GM23338 (cell line): ENCODE measurements at places on chromosomes 16 and 17.

DNA sequence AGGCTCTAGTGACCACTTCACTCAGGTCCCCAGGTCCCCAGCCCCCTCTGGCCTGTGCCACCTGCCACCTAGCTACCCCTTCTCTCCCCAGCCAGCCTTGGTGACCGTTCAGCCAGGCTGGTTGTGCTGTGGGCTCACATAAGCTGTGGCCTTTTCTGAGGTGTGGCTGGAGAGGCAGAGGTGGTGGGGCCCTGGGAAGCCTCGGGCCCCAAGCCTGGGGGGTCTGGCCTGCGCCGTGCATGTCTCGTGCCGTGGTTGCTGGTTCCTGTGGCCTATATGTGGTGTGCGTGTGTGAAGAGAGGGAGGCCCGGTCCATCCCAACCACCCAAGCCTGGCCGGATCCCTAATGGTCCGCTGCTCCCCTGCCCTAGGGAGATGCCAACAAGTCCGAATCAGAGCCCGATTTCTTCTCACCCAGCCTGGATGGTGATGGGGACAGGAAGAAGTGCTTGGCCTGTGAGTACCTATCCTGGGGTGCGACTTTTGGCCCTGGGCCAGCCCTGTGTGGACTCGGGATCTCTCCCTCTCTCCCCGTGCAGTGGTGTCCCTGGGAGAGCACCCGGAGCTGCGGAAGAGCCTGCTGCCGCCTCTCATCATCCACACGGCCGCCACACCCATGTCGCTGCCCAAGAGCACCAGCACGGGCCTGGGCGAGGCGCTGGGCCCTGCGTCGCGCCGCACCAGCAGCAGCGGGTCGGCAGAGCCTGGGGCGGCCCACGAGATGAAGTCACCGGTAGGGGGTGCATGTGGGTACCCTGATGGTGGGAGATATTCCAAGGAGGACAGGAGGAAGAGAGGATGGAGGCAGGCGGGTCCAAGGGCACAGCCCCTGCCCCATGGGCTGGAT lies 35.9 kb downstream of the CACNA1G start:
- H3K4me3 ChIP-seq = no peak overlapping the region
- no peaks in the 10 kb centered on the region for H3K36me3 ChIP-seq
- H3K27me3 ChIP-seq = no peaks in the 10 kb centered on the region
- peaks cover 6% of the 10 kb centered on the region; the same call in 1 of the 2 replicates for H3K4me1 ChIP-seq

DNA sequence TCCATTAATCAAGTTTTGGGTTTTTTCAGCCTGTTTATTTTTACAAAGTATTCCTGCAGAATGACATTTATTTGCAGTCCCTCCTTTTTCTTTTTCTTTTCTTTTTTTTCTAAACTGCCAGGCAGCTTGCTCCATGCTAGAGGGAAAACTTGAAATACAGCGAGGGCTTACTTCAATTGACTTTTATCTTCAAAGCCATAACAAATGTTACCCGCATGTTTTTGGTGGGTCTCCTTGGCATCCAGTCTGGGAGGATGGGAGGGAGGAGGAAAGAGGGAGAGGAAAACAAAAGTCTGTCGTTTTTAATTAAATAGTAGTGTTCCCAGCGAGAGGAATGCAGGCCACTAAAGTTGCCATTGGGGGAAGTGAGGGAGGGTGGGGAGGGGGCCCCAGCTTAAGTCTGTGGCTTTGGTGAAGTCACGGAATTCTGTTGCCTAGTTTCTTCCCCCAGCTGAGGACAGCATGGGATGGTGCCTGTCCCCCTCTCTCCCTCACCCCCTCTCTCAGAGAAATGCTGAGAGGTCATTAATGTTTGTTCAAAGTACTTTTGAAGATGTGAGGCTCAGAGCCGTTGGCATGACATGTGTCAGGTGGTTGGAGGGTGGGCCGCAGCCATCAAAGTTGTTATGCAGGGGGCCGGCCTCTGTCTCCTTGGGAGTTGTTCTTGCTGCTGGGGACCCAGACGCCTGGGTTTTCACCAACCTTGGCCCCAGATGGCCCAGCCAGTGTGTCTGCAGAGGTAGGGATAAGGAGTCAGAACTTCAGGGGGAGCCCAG lies 2.9 kb downstream of the NKD1 start:
- no peak overlapping the region for H3K4me3 ChIP-seq
- no peaks in the 10 kb centered on the region for H3K4me1 ChIP-seq
- H3K36me3 ChIP-seq = no peaks in the 10 kb centered on the region
- peak; percentile 17 for DNase-seq
- peaks cover 43% of the 10 kb centered on the region for H3K27me3 ChIP-seq

DNA sequence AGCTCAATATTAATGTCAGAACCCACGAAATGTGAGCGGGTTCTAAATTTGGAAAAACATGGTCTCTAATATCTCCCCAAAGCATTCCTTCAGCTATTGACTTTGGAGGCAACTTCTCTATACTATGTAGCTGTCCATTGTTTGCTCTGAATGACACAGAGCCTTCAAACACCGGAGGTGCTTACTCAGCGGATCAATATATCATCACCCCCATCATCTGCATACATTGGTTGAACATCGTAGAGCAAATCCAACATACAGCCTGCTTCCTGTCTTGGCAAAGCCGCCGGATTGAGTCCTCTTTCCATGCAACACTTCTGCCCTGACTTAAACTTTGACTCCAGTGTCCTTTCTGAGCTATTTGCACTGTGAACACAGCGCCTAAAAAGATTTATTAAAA lies 61.3 kb downstream of the C17orf67 start:
- no peak overlapping the region for H3K4me3 ChIP-seq
- no peak overlapping the region for H3K27ac ChIP-seq
- no peak for DNase-seq

GRCh38 chr16:14232106-14232864 lies 161.2 kb downstream of the MRTFB start:
- H3K27me3 ChIP-seq = no peaks in the 10 kb centered on the region
- DNase-seq = no peak
- no peaks in the 10 kb centered on the region; the same call in 1 of the 2 replicates for H3K36me3 ChIP-seq
- H3K27ac ChIP-seq = no peak overlapping the region

DNA sequence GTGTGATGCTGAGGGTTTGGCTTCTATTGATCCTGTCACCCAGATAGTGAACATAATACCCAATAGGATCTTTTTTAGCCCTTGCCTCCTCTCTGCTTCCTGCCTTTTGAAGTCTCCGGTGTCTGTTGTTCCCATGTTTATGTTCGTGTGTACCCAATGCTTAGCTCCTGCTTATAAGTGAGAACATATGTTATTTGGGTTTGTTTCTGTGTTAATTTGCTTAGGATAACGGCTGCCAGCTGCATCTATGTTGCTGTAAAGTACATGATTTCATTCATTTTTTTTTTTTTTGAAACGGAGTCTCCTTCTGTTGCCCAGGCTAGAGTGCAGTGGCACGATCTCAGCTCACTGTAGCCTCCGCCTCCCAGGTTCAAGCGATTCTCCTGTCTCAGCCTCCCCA lies 23.0 kb downstream of the DUS2 start:
- DNase-seq = no peak
- H3K27ac ChIP-seq = 0 out of 2 replicates have a peak overlapping the region, but pooled peaks have one; percentile 32
- H3K4me1 ChIP-seq = no peaks in the 10 kb centered on the region
- no peaks in the 10 kb centered on the region for H3K27me3 ChIP-seq
- H3K4me3 ChIP-seq = no peak overlapping the region

GRCh38 chr17:32928586-32929535 lies 908 bp downstream of the TMEM98 start:
- DNase-seq = peak; percentile 72
- H3K4me1 ChIP-seq = peaks cover 25% of the 10 kb centered on the region
- H3K36me3 ChIP-seq = peaks cover 4% of the 10 kb centered on the region; the same call in 1 of the 2 replicates
- H3K27me3 ChIP-seq = peaks cover 11% of the 10 kb centered on the region

DNA sequence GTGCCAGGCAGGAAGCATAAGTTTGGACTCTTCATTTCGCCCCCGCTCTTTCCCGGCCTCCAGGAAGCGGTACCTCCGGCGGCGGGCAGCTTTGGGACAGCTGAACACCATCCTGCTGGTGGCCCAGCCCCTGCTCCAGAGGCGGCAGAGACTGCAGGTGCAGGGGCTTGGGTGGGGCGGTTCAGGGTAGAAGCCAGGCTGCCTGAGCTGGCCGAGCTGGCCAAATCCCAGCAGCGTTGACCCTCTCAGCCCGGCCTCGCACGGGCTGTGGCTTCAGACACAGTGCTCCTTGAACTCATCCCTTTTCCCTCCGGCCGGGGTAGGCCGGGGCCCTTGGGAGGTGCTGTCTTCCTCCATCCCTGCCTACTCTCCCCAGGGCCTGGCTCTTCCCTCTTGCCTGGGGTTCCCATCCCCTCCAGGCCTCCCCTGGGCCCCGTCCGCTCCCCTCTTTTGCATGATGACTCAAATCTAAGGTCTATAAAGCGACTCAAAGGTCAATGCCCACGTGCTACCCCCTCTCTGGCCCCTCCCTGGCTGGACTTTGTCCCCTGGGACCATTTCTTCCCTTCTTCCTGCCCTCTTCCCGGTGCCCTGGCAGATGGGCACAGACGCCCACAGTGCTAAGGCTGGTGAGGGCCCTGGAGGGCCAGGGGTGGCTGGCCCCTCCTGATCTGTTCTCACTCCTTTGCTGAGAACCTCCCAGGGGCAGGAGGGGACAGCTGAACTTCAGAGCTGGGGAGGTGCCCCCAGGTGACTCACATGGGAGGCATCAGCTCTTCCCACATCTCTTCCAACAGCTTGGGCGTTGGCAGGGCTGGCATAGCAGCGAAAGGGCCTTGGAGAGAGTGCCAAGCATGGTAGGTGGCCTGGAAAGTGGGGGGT lies 22.7 kb downstream of the MYO15B start:
- H3K36me3 ChIP-seq = no peaks in the 10 kb centered on the region
- no peak overlapping the region for H3K27ac ChIP-seq
- no peaks in the 10 kb centered on the region for H3K4me1 ChIP-seq
- H3K27me3 ChIP-seq = no peaks in the 10 kb centered on the region
- H3K4me3 ChIP-seq = no peak overlapping the region

DNA sequence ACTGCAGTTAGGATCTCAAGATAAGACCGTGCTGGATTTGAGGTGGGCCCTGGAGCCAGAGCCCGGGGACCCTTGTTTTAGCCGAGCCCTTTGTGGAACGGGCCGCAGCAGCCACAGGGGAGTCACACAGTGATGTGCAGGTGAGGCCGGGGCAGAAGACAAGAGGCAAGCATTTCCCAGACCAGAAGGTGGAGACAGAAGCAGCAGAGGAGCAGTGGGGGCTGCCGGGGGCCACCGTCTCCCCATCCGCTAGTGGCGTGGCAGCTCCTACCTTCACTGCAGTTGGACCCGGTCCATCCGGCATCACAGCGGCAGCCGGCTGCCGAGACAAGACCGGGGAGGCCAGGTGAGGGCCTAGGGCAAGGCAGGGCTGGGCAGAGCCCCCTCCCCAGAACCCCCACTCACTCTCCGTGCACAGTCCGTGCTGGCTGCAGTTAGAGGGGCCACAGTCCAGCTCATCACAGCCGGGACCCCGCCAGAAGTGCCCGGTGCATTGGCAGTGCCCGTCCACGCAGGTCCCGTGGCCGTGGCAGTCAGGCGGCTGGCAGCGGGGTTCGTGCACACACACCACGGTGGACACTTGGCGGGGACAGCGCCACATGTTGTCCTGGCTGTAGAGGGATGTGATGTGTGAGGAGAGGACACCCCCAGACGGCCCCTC lies 6.0 kb downstream of the NAGPA start:
- peaks cover 2% of the 10 kb centered on the region; the same call in 1 of the 2 replicates for H3K4me1 ChIP-seq
- H3K36me3 ChIP-seq = no peaks in the 10 kb centered on the region
- H3K4me3 ChIP-seq = no peak overlapping the region
- DNase-seq = no peak

GRCh38 chr17:68656666-68657065 lies 55.5 kb upstream of the FAM20A start:
- H3K27ac ChIP-seq = no peak overlapping the region
- H3K4me3 ChIP-seq = no peak overlapping the region
- DNase-seq = no peak
- peaks cover 17% of the 10 kb centered on the region for H3K4me1 ChIP-seq

- H3K27me3 ChIP-seq = no peaks in the 10 kb centered on the region
- no peaks in the 10 kb centered on the region for H3K36me3 ChIP-seq
- H3K4me3 ChIP-seq = no peak overlapping the region
- peak; percentile 48 for DNase-seq
Observed at GRCh38 chr16:49757559-49758069, 98.3 kb downstream of the ZNF423 start.

DNA sequence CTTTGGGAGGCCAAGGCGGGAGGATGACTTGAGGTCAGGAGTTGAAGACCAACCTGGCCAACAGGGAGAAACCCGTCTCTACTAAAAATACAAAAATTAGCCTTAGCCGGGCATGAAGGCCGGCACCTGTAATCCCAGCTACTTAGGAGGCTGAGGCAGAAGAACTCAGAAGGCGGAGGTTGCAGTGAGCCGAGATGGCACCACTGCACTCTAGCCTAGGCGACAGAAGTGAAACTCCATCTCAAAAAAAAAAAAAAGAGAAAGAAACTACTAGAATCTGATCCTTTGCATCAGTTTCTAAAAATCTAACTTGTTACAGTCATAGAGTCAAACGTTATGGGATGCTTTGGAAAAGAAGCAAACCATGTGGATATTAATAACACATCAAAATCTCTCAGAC lies 1.6 kb upstream of the PECAM1 start:
- no peaks in the 10 kb centered on the region for H3K4me1 ChIP-seq
- H3K27me3 ChIP-seq = no peaks in the 10 kb centered on the region
- no peak overlapping the region for H3K27ac ChIP-seq
- H3K36me3 ChIP-seq = no peaks in the 10 kb centered on the region
- DNase-seq = no peak
- no peak overlapping the region for H3K4me3 ChIP-seq

DNA sequence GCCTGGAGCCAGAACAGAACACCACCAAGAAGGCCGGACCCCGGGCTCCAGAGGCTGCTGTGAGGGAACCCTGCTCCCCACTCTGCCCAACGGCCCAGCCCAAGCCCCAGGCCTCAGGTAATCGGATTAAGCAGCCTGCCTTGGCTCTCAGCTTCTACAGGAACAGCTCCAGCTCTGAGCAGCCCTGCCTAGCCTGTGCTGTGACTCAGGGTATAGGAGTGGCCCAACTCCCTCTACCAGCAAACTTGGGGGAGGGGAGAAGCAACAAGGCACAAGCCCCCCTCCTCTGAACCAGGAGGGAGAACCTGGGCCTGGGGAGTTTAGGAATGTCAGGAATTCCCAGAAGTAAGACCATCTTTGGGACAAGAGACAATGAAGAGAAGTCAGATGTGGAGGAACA lies 849 bp upstream of the SOX15 start:
- H3K4me3 ChIP-seq = peak overlapping the region; percentile 88
- peaks cover 14% of the 10 kb centered on the region for H3K4me1 ChIP-seq
- H3K27ac ChIP-seq = peak overlapping the region; percentile 97
- H3K36me3 ChIP-seq = peaks cover 32% of the 10 kb centered on the region

GRCh38 chr17:49063652-49064051 lies 66.5 kb downstream of the IGF2BP1 start:
- no peaks in the 10 kb centered on the region for H3K27me3 ChIP-seq
- H3K4me1 ChIP-seq = 0 out of 2 replicates have a peak, but pooled peaks cover 4% of the 10 kb centered on the region
- no peaks in the 10 kb centered on the region for H3K36me3 ChIP-seq
- H3K27ac ChIP-seq = no peak overlapping the region

- no peaks in the 10 kb centered on the region for H3K36me3 ChIP-seq
- no peaks in the 10 kb centered on the region for H3K27me3 ChIP-seq
- H3K4me3 ChIP-seq = peak overlapping the region; percentile 14
- 0 out of 2 replicates have a peak overlapping the region, but pooled peaks have one; percentile 56 for H3K27ac ChIP-seq
Observed at GRCh38 chr17:41860254-41860931, 4.8 kb downstream of the KLHL11 start.

- no peak for DNase-seq
- no peak overlapping the region for H3K27ac ChIP-seq
- H3K36me3 ChIP-seq = no peaks in the 10 kb centered on the region
- no peaks in the 10 kb centered on the region for H3K4me1 ChIP-seq
Observed at GRCh38 chr16:64362193-64362592, 759.7 kb downstream of the CDH11 start.
